ENCODE measurements at places on chromosomes 13 and 19.

DNA sequence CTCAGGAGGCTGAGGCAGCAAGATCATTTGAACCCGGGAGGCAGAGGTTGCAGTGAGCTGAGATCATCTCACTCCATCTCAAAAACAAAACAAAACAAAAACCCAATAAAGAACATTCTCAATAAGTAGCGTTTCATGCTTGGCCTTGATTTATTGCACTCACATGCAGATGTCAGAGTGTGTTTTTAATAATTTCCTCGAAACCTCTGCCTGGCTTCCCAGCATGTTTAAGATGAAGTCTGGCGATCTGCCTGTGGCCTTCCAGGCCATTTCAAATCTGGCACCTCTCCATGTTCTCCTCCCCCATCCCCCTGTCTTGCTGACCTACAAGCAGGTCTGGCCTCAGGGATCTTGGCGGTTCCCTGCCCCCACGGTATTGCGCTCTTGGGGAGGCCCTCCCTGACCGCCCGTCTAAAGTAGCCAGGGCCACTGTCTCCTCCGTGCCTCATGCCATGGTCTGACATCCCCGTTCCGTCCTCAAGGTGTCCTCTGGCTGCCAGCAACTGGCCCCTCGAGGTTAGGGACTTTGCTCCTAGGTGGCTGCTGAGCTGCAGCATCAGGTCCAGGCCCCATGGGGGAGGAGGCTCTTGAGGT, 1.6 kb downstream of the WDR88 start:
- DNase-seq, result no peak

DNA sequence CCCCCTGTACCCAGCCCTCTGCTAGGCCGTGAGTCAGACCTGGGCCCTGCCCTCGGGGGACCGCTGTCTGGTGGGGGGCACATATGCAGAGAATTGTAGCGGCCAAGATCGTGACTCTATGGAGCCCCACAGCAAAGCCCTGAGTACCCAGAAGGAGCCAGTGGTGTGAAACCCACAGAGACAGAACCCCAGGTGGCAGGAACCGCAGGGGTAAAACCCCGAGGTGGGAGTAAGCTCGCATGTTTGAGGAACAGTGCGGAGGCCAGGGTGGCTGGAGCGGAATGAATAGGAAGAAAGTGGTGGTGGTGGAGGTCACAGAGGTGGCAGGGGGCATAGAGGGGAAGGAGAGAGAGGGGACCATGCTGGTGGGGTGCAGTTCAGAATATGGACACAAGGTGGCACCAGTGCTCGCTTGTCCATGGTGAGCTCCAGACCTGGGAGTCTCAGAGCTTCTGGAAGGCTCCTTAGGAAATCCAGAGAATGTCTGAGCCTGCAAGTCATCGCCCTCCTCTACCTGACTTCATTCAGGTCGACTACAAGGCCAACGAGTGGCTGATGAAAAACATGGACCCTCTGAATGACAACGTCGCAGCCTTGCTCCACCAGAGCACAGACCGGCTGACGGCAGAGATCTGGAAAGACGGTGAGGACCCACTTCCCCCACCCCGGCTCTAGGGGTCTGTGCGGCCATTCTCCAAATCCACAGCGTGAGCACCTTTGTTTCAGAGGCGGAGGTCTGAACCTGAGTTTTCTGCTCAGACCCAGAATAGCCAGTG, 48.9 kb downstream of the MYH14 start:
- DNase-seq, result peak; percentile 55

GRCh38 chr13:51600703-51601102, 16.4 kb downstream of the WDFY2 start:
- DNase-seq, result no peak

GRCh38 chr13:63308549-63309165, 1893.0 kb upstream of the PCDH20 start:
- DNase-seq, result no peak

DNA sequence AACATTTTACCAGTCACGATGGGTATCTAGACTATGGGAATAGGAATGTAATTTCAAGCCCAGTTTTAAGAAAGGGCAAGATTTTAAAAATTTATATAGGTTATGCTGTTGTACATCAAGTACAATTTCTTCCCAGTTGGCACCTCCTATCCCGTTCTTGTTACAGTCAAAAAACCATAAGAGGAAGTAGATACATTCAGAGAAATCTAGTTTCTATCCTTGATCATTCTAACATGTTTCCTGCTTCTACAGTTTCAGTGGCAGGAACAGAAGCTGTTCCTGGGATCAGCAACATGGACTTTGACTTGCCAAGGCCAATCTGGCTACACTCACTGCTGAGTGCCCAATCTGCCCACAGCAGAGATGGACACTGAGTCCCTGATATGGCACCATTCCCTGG, 14.7 kb upstream of the FPR3 start:
- no peak for DNase-seq
